ENCODE measurements at places on chromosomes 11 and 22.

- DNase-seq = no peak
These were observed 1.2 kb upstream of the AHNAK start for GRCh38 chr11:62547691-62548281.

DNA sequence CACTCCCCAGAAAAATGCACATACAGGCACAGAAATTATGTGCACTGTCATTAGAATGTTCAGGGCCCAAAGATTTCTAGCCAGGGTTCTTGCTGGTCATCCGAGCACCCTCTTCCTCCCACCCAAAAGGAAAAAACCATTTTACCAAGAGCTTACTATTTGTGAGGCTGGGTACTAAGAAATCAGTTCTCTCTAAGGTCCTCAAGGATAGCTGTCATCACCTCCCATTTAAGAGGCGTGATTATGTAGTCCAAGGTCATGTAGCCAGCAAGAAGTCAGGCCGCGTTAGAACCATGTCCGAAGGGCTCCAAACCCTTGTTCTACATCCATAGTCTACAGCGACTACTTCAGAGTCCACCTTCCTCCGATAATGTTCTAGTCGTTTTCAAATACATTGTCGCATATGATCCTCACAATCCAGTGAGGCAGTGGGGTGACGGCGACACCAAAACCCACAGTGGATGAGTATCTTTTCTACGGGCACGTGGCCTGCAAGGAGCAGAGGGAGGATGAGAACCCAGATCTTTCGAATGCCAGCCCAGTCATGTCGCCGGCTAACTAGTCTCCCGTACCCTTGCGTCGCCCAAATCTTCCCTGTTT lies 634 bp downstream of the TIMM8B start:
- no peak for DNase-seq

- DNase-seq = no peak
These were observed 93.4 kb downstream of the SHANK2 start for GRCh38 chr11:71158936-71159335.

- DNase-seq = no peak
These were observed 68.5 kb upstream of the C11orf58 start for GRCh38 chr11:16669799-16670415.

DNA sequence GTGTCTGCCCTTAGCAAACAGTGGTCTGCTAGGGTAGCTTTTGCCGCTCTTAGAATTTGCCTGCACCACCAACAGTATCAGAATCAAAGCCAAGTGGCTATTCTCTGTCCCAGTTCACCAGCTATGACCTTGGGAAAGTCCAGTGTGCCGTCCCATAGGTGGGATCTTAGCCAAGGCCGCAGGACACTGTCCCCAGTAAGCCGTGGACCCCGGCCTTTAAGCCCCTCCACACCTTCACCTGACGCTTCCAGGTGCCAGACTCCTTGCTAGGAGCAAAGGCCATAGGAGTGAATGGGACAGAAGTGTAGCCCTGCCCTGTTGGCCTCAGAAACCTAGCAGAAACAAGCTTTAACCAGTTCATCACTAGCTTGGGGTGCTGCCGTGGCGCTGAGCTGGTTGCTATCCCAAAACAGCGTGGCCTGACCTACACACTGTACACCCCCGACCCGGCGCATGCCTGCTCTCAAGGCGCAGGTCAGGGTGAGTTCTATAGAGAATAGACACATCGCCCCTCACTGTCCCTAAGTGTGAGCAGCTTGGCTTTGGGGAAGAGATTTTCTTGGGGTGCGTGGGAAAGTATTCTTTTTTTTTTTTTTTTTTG lies 4.5 kb downstream of the FADD start:
- no peak for DNase-seq

DNA sequence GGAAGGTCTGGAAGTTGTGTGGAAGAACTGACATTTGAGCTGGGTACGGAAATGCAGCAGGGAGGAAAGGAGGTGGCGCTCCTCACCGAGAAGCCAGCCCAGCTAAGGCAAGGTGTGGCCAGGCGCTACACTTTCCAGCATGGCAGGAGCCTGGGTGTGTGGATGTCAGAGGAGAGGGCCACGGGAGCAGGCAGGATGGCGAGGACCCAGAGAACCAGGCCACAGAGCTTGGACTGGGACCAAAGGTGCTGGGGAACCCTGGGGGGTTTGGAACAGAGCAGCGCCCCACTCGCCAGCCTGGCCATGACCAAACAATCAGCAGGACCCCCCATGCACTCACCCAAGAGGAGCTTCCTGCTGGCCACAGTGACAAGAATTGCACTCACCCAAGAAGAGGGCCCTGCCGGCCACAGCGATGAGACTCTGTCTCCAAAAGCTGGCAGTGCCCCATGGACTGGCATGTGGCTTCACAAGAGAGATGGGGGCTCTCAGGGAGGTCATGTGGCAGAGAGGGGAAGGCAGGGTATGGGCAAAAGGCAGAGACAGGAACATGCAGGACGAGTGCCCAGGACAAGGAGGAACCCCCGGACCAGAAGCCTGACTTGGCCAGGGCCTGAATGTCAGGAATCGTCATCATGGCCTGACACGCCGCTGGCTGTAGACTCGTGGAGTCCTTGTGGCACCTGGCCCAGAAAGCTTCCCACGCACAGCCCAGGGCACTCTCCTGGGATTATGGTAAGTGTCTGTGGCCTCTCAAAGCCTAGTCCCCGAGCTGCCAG lies 45.4 kb downstream of the IGF2 start:
- DNase-seq = no peak

- DNase-seq = no peak
These were observed 4.9 kb downstream of the PSMD13 start for GRCh38 chr11:241634-242033.

DNA sequence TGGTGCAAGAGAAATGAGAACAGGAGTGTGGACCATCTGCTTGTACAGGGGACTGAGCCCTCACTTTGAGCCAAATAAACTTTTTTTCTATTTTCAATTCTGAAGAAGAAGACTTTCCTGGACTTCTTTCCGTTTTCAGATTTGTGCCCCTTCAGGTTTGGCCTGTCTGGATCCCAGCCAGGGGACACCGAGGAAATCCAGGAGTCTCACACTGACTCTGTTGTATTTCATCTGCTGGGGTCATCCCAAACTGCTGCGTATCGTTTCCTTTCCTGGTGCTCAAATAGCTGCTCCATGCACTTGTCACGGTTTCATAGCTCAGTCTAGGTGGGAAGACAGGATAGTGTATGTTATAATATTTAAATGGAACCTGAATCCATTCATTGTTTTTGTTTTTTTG lies 51.7 kb downstream of the GGTLC2 start:
- DNase-seq = no peak

DNA sequence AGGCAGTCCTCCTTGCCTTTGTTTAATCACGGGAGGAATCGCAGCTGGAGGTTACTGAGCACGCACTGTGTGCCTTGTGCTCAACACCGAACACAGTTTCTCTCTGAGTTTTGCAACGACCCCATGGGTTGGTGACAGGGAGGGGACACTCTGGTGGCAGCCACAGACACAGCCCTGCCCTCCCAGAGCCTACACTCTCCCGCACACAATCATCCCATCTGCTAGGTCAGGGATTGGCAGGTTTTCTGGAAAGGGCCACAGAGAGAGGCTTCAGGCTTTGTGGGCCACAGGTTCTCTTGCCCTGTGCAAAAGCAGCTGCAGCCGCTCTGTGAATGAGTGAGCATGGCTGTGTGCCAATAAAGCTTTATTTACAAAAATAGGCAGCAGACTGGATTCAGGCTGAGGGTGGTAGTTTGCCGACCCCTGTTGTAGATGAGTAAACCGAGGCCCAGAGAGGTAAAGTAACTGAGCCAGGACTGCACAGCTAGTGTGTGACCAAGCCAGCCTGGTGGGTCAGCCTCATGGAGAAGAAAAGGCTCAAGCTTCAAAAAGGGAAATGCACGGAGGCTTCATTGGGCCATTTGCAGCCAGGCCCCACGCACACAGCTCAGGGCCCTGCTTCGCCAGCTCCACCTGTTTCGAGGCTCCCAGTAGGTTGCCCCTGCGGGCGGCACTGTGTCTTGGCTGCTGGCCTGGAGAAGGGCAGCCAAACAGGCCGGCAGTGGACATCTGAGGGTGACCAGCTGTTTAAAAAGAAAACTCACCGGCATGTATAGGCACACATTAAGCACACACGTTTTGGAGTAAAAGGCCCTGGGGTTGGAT lies 16.3 kb downstream of the LTO1 start:
- no peak for DNase-seq

DNA sequence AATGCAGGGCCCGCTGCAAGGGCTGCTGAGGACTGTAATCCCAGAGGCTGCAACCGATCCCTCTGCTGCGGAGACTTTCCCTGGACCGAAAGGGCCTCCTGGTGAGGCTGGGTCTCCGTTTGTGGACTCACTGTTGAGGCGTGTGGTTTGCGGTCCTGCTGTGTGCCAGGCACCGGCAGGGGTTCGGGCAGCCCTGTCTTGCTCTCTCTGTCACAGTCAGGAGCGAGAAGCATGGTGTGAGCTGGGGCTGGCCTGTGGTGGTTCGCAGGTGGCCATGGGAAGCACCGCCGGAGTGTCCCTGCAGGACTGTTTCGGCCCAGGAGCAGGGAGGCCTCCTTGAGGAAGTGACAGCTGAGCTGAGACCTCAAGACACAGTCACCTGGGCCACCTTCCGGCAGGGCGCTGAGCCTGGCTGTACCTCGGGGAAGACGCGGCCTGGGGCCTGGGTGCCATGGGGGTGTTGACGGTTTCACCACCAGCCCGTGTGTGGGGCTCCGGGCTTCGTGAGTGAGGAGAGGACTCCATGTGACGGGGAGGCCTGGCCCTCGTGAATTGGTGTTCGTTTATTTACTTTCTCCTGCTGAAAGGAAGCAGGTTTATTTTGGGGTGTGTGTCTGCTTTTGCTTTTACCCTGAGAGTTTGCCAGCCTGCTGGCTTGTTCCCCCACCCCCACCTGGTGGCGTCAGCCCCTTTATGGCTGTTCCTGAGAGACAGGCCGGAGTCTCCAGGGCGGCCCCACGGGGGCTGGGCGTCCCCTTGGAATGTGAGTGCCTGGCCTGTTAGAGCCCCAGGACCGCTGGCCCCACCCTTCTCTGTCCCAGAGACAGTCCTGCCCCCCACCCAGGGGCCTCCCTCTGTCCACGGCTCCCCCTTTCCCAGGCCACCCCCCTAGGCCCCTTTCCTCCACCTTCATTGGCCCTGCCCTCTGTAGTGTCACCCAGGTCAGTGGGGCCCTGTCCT lies 122.5 kb downstream of the KCNQ1OT1 start:
- DNase-seq = no peak

- DNase-seq = no peak
These were observed 66.8 kb downstream of the RTL6 start for GRCh38 chr22:44431256-44431655.

DNA sequence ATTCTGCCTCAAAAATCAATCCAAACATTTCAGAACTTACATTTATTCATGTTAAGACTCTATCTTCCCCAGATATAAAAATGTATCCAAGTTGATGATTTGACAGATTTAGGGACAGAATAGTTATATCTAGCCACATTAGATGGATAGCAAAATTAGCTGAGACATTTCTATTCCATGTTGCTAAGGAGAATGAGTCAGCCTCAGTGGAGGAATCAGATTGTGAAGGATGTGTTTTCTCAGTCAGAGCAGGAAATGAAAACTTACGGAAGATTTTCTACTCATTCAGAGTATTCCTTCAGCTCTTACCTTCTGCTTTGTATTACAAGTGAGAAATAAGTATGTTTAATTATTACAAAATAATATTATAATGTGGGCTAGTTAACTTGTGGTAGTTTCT lies 556.3 kb upstream of the ANO3 start:
- DNase-seq = no peak

DNA sequence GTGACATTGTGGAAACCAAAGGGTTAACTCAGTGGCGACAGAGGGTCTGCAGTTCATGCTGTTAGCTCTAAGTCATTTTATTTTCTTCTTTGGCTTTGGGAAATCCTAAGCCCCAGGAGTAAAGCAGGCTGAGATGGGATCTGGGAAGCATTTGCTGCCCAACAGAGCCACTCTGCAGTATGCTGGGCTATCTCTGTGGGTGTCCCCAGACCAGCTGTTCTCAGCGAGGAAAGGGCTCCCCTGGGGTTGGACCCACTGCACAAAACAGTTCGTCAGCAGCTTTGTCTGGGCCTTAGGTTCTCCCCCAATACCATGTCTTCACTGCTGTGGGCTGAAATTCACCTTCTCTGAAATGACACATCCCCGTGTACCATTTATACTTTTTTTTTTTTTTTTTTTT lies 34.0 kb downstream of the KREMEN1 start:
- DNase-seq = no peak

- no peak for DNase-seq
These were observed 15.3 kb downstream of the BPIFC start for GRCh38 chr22:32448980-32449379.

- DNase-seq = no peak
These were observed 30.4 kb downstream of the USH1C start for GRCh38 chr11:17513853-17514252.

- no peak for DNase-seq
These were observed 55.9 kb downstream of the MRTFA start for GRCh38 chr22:40580631-40581030.

DNA sequence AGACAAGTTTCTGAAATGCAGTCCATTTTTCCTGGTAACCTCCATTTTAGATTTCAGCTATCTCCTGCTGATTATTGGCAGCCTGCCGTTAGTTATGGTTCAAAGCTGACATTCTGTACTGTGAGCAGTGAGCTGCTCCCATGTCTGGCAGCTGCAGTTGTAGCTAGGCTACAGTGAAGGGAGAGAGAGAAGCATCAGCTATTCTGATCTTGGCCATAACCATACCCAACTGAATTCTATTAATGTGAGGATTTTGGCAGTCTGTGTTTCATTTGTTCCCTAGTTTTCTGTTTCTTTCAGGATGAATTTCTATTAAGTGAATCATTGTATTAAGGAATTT lies 33.4 kb downstream of the SIK2 start:
- no peak for DNase-seq

GRCh38 chr11:134374171-134374570 lies 37.9 kb downstream of the B3GAT1 start:
- no peak for DNase-seq

DNA sequence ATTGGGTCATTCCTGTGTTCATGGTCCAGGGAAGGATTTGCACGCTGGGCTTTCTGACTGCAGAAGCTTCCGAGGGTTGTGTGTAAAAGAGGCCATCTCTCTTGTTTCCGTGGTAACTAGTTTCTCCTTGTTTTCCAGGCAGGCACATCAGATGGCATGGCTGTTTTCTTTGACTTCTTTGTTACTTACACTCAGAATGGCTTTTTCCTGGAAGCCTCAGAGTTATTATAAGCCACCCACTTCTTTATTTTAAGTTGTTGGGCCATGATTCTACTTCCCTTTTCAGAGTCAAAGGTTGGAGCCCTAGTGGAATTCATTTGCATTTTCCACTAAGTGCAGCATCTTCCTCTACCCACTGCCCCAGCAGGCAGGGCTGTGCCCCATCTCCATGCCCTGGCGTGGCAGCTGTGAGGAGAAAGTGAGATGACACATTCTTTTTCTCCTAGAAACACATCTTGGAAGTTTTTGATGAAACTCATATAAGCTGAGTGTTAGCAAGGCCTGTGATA lies 94.9 kb downstream of the PRR5L start:
- no peak for DNase-seq

- no peak for DNase-seq
These were observed 545 bp upstream of the TIRAP start for GRCh38 chr11:126282361-126282735.

DNA sequence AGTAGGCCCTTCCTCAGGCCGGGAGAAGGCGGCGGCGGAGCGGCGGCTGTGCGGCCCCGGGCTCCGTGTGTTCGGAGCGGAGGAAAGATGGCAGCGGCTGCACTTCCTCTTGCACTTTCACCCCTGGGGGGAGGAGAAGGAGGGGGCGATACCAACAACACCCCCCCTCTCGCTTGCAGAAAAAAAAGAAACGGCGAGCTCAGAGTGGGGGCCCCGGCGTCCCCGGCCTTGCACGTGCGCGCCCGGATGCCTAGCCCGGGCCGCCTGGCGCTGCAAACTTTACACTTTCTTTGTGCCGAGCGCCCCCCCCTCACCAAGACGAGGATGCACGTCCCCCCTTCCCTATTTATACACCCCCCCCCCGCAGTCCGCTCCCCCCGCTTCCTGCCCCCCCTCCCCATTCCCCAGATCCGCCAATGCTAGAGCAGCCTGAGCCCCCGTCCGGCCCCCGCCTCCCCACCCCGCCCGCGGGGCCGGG lies at the start of gene PATZ1:
PATZ1 (minus strand) TSS at position 92 of the 478 bp plus-strand sequence. CDS start 744 bp downstream, outside the sequence.
- no peak for DNase-seq
